ENCODE measurements at places on chromosomes 2 and 18.

DNA sequence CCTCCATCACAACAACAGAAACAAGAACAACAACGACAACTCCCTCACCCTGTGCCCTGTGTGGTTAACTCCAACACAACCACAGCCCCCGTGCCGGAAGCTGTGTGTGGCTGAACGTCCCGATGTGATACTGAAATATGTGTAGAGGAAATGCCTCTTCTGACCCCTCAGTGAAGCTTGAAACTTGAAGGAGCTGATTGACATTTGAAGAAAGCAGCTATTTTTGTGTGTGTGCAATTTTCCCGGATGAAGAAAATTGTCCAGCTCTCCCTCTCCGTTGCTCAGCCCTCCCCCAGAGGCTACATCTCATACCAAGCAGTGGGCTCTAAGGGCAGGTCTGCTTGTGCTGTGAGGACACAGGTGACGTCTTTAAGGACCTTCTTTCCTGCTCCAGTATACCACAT, 173.8 kb downstream of the ICOS start:
- DNase-seq, result no peak

DNA sequence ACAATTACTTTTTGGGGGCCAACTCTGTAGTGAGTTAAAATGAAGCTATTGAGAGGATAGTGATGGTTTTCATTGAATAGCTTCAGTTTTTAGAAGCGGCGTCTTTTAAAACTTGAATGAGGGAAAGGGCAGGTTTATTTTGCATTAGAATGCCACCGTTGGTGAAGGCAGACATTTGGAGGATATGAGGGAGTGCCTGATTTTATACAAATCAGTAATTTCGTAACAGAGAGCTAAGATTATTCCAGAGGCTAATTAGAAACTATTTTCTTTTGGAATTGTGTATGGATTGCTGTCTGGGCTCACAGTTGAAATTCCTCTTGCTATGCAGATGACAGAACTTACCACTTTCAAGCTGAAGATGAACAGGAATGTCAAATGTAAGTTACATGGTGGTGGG, 67.6 kb downstream of the ITGB1BP1 start:
- no peak for DNase-seq

DNA sequence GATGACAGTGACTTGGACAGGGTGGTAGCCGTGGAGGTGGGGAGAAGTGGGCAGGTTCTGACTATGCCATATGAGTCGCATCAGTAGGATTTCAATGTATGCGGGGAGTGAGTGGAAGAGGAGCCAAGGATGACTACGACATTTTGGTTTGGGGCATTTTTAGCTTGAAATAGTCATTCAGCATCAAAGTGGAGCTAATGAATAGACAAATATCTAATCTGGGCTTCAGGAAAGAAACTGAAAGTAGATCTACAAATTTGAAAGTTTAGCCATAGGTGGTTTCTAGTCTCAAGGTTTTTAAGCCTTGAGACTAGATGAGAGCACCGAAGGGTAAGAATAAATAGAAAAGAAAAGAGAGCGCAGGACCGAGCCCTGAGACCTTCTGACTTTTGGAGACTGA, 58.3 kb downstream of the FEZ2 start:
- DNase-seq, result peak; percentile 24

- DNase-seq, result peak; percentile 77
Measured at GRCh38 chr2:164657129-164657528, 35.8 kb upstream of the GRB14 start.

- DNase-seq, result no peak
Measured at GRCh38 chr2:99187011-99187410, 6.0 kb downstream of the MRPL30 start.

DNA sequence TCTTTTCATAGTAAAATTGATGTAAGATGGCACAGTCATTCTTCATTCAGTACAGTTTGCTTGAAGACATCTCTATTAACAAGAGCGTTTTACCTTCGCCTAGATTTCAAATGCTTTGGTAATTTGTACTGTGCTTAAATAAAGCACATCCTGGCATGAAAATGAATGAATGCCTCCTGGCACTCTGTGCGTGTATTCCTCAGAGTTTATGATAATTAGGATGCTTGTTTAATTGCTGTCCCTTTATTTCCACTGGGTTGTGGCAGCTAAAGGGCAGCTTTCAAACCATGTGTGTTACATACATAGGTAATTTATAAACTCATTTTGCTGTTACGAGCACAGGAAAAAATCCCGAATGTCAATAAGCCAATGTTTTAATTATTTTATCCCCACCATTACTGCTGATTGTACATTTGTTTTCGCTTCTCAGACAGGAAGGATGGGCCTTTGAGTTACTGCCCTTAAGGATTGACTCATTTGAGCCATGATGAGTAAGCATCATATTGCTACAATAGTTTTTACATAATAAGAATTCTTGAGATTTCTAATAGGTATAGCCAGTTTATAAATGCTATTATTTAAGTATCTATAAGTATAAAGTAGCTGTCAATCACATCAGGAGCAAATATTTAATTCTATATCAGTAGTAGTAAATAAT, 516.5 kb downstream of the XIRP2 start:
- DNase-seq, result no peak

GRCh38 chr2:27335311-27335710, 12.4 kb upstream of the MPV17 start:
- DNase-seq, result no peak

- no peak for DNase-seq
Measured at GRCh38 chr18:73880387-73880786, 267.2 kb downstream of the FBXO15 start.

All from AG04449 (cell line).